Ureter (tissue), 1 donor: ENCODE measurements at places on chromosomes 6 and 20. TPM values are rescaled to one million over a fixed set of nuclear protein-coding genes. Genes with fewer than 3 reads are reported as not detected.

THEMIS gene
- 5.6 TPM for total RNA-seq

DNA sequence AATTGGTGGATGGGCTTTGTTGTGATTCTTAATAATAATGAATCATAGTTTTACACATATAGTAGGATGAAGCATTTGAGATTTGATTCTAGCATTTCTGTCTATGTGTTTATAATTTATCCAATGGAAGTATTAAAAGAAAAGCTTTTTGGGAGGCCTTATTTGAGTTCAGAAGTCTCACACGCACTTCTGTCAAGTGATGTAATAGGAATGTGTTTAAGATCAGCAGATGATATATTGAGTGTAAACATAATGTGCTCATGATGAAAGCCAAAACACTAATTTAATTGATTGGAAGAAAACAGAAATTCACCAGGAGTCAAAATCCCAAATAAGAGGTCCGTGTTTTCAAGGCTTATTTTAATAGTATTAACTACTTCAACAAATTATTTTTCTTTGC is 435.6 kb upstream of the HSF2 start:
- DNase-seq = no peak

ERGIC3 gene
- total RNA-seq = 265 TPM

GRCh38 chr6:147621263-147621662 is 112.8 kb downstream of the SAMD5 start:
- no peak for DNase-seq
